ENCODE measurements at places on chromosomes 3 and 15.

- no peak for DNase-seq
Measured at GRCh38 chr15:90191794-90192509, 9.2 kb upstream of the SEMA4B start.

DNA sequence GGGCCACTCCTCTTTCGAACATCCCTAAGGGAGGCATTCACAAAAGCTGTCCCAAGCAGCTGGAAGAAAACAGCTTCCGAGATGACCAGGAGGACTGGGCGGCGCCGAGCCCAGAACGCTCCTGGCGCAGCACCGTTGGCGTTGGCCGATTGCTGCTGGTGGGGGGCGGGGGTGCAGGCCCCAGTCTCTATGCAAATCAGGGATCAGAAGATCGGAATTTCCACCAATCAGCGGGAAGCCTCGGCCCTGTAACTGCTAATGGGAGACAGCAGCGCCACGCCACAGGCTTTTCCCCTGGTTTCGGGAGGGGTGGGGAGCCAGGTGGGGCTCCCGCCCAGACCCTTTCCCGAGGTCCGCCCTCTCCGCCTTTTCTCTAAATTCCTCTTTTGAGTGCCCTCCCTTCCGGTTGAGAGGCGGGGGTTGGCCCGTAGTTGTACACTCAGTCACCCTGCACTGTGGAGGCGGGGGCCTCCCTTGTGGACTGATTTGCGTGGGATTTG lies 27.0 kb downstream of the HMCES start:
- peak; percentile 91 for DNase-seq

- no peak for DNase-seq
Measured at GRCh38 chr3:24725514-24726255, 231.0 kb upstream of the THRB start.

GRCh38 chr15:68797191-68797590 lies 23.5 kb downstream of the ANP32A start:
- no peak for DNase-seq

DNA sequence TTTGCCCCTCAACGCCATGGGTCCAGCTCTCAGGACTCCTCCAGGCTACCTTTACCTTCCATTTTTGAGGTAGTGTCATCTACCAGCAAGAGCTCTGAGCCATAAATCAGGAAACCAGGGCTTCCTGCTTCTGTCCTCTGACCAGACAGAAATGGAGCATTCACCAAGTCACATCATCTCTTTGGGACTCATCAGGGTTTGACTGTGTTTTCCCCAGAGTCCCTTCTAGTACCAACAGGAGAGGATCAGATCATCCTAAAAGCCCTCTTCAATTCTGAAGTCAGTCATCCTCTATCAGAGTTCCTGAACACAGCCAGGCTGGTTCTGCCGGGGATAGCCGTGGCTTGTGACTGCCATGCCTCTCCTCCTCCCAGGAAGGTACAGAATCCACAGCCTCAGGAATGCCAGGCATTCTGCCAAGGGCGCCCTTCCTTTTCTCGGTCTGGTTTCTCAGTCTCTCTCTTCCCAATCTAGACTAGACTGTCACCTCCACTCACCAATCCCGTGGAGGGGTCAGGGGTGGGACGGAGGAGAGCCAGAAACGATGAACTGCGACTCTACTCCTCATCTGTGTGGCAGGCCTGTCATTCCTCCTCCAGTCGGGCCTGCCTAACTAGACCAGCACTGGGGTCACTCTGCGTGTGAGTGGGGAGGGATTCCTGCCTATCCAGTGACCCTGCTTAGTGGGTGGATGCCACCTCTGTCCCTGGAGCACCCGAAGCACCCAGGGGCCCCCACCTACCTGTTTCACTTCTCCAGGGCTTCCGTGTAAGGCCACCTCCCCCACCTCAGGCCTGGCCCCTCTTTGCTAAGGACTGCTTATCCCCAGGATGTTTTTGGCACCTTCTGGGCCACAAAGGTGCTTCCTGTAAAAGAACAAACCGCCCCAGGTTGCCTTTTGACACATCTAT lies 30.9 kb downstream of the CCNL1 start:
- no peak for DNase-seq

DNA sequence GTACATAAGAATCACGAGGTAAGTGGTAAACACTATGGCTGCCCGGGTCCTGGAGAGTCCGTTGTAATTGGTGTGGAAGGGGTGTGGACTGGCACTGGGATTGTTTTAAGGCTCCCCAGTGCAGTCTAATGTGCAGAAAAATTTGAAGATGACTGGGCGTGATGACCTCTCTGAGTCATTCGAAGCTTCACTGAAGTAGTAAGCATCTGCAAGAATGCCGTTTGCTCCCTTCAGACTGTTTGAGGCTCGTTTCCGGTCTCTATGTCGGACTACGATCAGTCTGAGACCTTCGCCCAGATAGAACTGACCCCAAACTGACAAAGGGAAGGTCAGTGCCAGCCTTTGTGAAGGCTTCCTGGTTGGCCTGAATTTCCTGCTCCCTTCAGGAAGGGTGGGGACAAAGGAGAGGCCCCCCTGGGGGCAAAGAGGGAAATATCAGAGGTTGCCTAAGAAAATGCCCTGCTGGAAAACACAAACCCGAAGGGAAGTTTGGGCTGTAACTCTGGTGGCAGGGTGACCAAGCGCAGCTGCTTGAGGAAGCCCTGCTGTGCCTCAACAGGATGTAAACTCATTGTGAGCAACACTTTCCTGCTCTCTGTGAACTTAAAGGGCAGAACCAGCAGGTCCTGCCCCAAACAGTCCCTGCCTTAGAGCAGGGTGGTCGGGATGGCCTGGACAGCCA lies 34.6 kb downstream of the BTD start:
- no peak for DNase-seq

- DNase-seq, result peak; percentile 98
Measured at GRCh38 chr3:15205934-15206661, at the start of gene CAPN7. Gene CAPN7 (plus strand): TSS chr3:15206246. CDS start chr3:15206496, 250 bp downstream.

DNA sequence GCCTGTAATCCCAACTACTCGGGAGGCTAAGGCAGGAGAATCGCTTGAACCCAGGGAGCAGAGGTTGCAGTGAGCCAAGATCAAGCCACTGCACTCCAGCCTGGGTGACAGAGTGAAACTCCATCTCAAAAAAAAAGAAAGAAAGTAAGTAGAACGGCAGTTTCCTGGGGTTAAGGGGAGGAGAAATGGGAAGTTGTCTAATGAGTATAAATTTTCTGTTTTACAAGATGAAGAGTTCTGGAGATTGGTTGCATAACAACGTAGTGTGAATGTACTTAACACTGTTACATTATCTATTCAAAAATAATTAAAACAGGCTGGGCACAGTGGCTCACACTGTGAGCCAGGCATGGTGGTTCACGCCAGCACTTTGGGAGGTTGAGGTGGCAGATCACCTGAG lies 45.4 kb downstream of the GRK7 start:
- DNase-seq, result no peak

DNA sequence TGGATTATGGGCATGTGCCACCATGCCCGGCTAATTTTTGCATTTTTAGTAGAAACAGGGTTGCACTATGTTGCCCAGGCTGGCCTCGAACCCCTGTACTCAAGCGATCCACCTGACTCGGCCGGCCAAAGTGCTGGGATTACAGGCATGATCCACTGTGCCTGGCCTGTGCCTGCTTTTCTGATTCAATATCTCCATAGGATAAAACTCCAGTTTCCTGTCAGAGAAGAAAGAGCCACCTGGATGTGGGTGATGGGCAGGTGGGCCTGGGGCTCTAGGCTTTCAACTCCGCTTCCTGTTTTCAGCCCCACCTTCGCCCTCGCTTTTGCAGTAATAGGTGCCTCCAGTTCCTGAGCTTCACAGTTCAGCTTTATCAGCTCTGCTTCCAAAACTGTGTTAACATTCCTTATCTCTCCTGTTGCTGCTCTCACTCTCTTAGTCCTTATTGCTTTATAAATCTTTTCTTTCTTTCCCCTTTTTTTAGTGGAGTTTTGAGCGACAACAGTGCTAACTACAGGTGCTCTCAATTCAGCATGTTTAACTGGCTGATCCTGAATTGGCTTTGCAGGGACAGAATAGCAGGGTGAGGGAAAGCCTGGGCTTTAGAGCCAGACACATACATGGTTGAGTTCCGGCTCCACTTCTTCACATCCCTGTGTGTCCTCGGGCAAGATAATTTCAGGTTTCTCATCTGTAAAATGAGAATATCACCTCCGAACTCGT lies 21.1 kb upstream of the PDE8A start:
- no peak for DNase-seq

- DNase-seq, result no peak
Measured at GRCh38 chr3:161549261-161549660, 52.7 kb downstream of the OTOL1 start.

- no peak for DNase-seq
Measured at GRCh38 chr3:157418104-157418503, 18.5 kb upstream of the PTX3 start.

DNA sequence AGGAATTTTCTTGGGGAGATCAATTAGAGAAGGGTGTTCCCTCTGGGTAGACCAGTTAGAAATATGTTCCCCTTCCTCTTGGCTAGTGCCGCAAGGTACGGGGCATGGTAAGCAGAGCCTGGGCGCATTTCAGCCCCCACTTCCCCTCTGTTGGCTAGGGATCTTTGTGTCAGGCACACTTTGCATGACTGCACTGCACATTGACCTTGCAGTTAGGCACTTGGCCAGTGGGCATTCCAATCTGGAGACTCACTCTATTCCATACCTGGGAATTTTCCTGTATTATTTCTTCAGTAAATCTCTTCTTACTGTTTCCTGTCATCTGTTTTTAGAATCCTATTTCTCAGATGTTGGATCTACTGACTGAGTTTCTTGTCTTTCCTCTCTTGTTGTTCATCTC lies 30.0 kb upstream of the CACNA1D start:
- no peak for DNase-seq

DNA sequence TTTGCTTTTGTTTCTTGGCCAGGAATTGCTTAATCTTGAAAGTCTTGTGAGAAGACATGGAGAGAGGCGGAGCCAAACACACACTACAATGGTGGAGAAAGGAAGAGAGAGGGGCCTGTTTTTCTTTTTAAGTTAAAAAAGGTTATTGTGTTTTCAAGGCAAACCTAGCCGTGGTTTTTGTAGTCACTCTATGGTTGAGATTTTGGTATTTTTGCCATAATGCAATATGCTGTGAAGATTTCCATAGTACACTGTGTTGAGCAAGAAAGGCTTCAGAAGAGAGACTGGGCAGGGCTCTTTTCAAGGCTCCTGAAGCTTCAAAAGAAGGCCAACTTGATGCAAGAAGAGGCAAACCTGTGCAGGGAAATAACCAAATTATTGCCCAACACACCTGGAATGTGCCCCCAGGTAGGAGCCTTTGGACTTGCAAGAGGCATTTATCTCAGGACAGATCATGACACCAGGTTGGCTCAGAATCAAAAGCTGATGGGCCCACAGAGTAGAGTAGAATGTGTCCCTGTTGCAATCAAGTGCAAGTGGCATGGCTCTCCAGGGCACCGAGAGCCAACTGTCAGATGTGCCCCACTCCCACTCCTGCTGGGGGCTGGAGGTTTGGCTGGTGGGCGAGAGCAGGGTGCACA lies 22.1 kb downstream of the AMOTL2 start:
- no peak for DNase-seq

DNA sequence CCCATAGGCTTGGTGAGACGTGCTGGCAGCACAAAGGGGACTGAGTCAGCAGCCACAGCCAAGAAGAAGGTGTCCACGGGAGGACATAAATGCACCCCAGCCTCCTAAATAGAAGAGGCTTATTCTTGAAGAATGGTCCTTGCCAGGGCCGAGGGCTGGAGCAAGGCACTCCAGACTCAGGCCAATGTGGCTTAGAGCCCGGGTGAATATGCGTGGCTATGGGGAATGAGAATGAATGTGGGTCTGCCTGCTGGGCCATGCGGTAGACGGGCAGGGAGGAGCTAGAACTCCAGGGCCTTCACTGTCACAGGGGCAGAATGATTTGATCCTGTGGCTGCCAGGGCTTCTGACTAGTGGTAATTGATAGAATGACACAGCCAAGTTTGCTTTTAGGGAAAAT lies 34.0 kb downstream of the DHX30 start:
- no peak for DNase-seq

DNA sequence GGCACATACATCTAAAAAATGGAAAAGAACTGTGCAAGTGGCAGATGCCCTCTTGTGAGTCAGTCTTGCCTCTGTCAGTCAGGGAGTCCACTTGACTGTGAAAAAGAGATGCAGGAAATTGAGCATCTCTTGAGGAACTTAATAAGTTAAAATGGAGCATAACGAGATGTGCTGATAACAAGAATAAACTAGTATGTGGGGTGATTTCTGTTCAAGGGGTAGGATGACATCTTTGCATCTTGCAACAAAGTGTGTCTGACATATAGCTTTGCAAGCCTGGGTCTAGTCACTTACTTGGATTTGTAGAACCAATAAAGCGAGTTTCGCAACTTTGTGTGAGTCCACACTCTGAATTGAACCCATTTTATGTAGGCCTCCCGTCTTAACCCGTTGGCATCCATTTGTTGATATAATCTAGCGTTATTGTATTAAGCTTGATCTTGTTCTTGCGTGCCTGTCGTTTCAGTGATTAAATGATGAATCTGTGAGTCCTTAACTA lies 2.2 kb downstream of the USP3 start:
- DNase-seq, result no peak

DNA sequence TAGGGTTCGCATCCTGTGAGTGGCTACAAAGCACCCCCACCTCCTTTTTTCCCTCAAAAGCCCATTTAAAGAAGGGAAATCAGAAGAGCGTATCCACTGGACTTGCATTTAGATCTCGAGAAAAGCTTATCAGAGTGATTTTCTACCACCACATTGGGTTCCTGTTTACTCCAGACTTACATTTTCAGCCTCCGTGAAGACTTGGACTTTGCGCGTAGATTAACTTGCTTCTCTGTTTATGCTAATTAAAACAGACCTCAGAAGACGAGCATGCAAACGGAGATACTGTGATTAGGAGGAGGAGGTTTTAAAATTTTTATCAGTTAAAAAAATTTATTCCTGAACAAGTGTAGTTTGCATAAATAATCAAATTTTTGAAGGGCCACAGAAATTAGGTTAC lies 115.7 kb downstream of the AKAP13 start:
- DNase-seq, result no peak

DNA sequence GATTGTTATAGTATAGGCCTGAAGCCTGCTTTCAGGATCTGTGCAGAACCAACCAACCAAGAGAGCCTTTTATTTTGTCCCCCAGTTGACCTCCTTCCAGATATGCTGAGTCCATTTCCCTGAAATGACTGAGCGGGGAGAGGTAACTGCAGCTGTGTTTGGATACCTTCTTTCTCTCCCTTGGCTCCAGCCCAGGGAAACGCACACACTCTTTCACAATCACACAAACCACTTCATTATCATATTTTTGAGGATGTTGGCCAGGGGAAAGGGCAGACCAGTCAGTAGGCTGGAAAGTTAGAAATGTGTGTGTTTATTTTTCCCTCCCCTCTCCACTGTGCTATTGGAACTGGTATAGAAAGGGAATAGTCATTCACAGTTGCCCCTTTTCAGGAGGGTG lies 417.7 kb upstream of the TBL1XR1 start:
- DNase-seq, result no peak
